ENCODE measurements at places on chromosomes 2 and 18.

GRCh38 chr2:42935692-42936671 lies 143.6 kb upstream of the HAAO start:
- no peak for DNase-seq

GRCh38 chr2:30055548-30055947 lies 91.3 kb upstream of the YPEL5 start:
- no peak for DNase-seq

GRCh38 chr18:57211776-57212175 lies 64.9 kb downstream of the BOD1L2 start:
- DNase-seq = no peak

GRCh38 chr2:98084151-98084868 lies 2.7 kb upstream of the VWA3B start:
- no peak for DNase-seq

DNA sequence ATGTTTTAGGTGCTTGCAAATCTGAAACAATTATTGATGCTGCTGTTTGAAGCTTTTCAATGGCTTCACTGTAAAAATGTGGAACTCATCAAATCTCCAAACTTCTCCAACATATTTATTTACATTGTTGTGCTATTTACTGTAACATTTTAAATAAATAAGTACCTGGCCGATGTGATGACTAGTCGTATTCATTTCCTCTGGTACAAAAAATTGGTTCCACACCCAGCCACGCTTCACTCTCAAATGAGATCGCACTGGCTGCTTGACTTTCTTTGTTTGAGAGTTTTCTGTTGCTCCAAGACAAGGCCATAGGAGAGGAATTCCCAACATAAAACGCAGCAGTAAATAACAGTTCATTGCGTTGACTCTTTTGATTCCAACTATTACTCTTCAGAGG lies 32.0 kb downstream of the CDH19 start:
- no peak for DNase-seq

DNA sequence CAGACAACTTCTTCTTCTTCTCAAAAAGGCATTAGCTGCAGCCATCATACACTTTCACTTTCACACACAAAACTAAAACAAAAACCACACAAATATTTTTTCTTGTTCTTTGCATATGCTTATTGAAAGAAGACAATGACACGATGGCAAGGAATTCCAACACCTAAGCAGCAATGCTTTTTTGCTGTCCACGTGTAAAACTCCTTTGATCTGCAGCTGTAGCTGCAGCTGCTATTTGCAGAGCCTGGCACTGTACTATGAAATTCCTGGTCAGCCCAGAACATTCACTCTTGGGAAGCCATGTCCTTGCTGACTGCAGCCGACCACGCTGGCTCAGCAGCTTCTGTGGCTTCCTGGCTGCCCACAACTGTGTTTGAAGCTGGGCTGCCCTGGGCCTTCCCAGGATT lies 316.2 kb downstream of the CDH2 start:
- DNase-seq = no peak

DNA sequence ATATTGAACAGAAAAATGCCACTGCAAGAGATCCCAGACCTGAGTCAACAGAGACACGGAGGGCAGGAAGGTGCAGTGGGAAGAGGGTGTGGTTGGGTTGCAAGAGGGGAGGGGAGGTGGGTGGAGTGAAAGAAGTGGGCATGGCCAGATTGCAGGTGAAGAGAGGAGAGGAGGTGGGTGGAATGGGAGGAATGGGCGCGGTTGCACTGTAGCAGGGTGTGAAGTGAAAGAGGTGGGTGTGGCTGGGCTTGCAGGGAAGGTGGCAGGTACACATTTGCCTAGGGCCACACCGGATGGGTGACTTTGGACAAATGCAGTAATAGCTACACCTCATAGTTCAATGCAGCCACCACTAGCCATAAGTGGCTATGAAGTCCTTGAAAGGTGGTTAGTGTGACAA lies 71.1 kb downstream of the DOCK10 start:
- DNase-seq = no peak

DNA sequence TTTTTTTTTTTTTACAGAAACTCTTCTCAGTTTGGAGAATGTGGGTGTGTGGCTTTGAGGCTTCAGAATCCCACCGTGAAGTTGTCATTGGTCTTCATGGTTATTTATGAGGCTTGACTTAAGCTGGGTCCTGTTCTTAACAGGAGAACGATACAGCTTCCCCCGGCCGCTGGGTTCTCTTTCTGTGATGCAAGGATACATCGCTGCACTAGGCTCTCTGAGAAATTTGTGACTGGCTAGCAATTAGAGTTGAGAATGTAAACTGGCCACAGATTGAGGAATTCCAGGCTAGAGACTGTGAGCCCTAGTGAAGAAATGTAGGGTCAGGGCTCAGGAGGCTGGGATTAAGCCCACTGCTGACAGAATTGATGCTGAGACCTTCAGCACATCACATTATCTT lies 29.8 kb downstream of the MGAT5 start:
- no peak for DNase-seq

GRCh38 chr2:196176142-196176738 lies 4.9 kb upstream of the STK17B start:
- DNase-seq = peak; percentile 77

- DNase-seq = no peak
Measured at GRCh38 chr2:197965756-197966155, 161.4 kb downstream of the PLCL1 start.

GRCh38 chr18:30491815-30492551 lies 550.6 kb downstream of the DSC3 start:
- DNase-seq = no peak

DNA sequence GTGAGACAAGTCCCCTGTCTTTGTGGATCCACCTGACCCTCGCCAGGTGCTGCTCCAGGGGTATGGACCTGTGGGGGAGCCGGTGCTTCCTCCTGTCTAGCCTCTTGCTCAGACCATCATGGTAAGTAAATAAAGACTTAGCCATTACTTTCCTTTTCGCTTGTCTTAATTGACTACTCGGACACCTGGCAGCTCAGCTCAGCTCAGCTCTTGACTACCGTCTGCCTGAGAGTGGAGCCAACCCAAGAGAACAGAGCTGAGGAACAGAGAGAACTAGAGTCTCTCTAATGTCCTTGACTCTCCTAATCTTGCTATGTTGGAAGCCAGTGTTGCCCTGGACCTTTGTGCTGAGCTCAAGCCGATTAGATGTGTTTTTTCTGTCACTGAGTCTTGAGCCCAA lies 170.3 kb upstream of the CXCR4 start:
- no peak for DNase-seq

DNA sequence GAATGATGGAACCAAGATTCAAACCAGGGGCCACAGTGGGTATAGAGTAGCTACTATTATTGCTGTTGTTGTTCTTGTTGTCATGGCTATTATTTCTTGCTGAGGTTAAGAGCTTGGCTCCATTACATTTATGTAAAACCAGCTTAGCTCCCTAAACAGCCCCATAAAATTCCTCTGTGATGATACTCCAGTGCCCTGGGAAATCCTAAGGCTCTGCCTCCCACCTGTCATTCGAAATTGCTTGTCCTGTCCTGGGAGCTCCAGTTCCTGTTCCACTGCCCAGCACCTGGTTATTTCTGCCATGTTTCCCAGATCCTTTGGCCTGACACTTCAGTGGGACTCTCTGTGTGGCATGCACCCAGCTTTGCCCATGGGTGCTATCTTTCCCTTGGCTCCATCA lies 27.8 kb upstream of the NCOA1 start:
- DNase-seq = no peak

DNA sequence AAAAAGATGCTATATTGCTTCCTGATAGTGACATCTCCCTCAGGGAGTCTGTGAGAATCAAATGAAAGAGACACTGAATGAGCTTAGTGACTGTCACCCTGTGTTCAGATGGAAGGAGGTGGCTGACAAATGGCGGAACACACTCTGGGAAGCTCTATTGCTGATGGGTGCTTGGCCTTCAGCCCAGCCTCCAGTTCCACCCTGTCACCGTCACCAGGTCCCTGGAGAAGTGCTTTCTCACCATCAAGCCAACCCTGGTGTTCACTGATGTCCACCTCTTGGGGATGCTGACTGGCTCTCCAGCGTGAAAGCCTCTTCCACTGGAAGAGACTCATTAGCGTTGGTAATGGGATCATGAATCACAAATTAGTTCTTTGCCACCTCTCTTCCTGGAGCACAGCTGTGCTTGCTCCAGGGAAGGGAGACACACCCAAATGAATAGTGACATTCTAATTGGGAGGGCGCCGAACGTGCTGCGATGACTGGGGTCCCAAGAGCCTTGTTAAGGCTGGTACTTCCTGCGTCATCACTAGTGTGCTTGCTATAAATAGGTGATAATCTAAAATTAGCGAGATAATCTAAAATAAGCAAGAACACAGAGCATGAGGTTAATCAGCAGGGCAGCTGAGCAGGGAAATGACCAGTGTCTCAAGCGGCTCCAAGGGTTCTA lies 154.0 kb downstream of the CLIP4 start:
- no peak for DNase-seq

DNA sequence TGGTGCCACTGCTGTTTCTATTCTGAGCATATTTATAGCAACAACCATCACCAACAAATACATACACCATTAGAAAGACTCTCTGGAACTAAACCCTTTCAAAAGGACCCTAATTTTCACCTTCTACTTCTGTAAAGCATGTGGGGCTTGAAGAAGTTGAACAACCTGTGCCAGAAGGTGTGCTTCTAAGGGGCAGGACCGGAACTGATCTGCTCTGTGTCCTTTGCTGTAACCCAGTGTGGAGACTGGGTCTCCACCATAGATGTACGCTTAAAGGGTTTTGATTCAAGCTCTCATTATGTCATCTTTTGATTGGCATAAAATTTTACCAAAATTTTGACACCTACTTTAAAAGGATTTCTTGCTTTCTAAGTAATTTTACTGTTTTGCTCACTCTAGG lies 40.3 kb downstream of the WDR43 start:
- DNase-seq = no peak

- no peak for DNase-seq
Measured at GRCh38 chr2:145987793-145988192, 1467.9 kb upstream of the ZEB2 start.

GRCh38 chr2:118498943-118499342 lies 348.5 kb downstream of the EN1 start:
- DNase-seq = no peak

Measured in activated T-cell treated with anti-CD3 and anti-CD28 coated beads for 4 hours (primary cell).